ENCODE measurements at places on chromosomes 4 and X.
A peak's percentile ranks its signal among the peaks of the same experiment; 100 is the strongest.

DNA sequence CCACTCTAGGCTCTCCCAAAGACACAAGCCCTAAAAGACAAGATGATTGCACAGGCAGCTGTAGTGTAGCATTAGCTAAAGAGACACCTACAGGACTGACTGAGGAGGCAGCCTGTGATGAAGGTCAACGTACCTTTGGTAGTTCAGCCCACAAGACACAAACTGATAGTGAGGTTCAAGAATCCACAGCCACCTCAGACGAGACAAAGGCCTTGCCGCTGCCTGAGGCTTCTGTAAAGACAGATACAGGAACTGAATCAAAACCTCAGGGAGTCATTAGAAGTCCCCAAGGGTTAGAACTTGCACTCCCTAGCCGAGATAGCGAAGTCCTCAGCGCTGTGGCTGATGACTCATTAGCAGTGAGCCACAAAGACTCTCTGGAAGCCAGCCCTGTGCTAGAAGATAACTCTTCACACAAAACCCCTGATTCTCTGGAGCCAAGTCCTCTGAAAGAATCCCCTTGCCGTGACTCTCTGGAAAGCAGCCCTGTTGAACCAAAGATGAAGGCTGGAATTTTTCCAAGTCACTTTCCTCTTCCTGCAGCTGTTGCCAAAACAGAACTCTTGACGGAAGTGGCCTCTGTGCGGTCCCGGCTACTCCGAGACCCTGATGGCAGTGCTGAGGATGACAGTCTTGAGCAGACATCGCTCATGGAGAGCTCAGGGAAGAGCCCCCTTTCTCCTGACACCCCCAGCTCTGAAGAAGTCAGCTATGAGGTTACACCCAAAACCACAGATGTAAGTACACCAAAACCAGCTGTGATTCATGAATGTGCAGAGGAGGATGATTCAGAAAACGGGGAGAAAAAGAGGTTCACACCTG lies 306.3 kb downstream of the ANK2 start:
- no peak overlapping the region for H3K27ac ChIP-seq
- no peaks in the 10 kb centered on the region for H3K4me1 ChIP-seq
- no peak overlapping the region for H3K4me3 ChIP-seq
- H3K27me3 ChIP-seq, result no peaks in the 10 kb centered on the region
- no peak for DNase-seq
- H3K36me3 ChIP-seq, result no peaks in the 10 kb centered on the region

DNA sequence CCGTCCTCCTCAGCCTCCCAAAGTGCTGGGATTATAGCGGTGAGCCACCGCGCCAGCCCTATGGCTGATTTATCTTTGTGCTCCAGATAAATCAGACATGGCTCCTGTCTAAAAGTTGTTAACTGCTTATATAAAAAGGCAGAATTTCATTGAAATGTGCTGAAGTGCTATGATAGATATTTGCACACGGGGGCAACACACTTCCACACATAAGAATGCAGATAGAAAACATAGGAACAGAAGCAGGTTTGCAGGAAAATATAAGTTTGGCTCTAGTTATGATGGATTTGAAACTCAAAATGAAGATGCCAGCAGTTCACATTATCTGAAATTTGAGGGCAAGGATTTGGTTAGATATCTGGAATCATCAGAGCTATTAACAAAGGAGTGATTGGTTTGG lies 163.1 kb upstream of the SLITRK2 start:
- no peak overlapping the region for H3K27ac ChIP-seq
- H3K4me3 ChIP-seq, result no peak overlapping the region
- no peaks in the 10 kb centered on the region for H3K27me3 ChIP-seq
- no peaks in the 10 kb centered on the region for H3K4me1 ChIP-seq
- no peaks in the 10 kb centered on the region for H3K36me3 ChIP-seq
- no peak for DNase-seq

GRCh38 chr4:95288552-95288951 lies 260.2 kb downstream of the UNC5C start:
- H3K36me3 ChIP-seq, result no peaks in the 10 kb centered on the region
- H3K4me3 ChIP-seq, result no peak overlapping the region
- H3K27me3 ChIP-seq, result no peaks in the 10 kb centered on the region

DNA sequence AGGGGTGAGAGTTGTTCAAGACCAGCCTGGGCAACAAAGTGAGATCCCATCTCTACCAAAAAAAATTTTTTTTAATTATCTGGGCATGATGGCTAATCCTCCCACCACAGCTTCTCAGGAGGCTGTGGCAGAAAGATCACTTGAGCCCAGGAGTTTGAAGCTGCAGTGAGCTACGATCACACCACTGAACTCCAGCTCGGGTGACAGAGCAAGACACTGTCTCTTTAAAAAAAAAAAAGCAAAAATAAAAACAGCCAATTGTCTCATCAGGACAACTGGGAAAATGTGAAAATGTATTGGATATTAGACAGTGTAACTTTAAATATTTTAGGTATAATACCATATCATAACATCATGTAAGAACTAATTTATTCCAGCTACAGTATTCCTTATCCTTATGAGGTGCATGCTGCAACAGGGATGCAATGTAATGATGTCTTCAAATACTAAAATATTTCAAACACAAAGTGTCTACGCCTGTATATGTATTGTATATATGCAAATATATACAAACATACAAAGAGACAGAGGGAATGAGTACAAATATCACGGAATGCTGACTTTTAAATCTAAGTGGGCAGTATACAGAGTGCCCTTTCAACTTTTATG lies 17.2 kb downstream of the FAM13A start:
- DNase-seq, result no peak
- H3K4me3 ChIP-seq, result no peak overlapping the region
- no peaks in the 10 kb centered on the region for H3K36me3 ChIP-seq
- H3K4me1 ChIP-seq, result no peaks in the 10 kb centered on the region
- no peaks in the 10 kb centered on the region for H3K27me3 ChIP-seq

GRCh38 chrX:20372533-20372932 lies 105.8 kb upstream of the RPS6KA3 start:
- H3K27ac ChIP-seq, result no peak overlapping the region
- peaks cover 35% of the 10 kb centered on the region for H3K4me1 ChIP-seq
- no peaks in the 10 kb centered on the region for H3K27me3 ChIP-seq
- H3K36me3 ChIP-seq, result no peaks in the 10 kb centered on the region
- peak; percentile 75 for DNase-seq

DNA sequence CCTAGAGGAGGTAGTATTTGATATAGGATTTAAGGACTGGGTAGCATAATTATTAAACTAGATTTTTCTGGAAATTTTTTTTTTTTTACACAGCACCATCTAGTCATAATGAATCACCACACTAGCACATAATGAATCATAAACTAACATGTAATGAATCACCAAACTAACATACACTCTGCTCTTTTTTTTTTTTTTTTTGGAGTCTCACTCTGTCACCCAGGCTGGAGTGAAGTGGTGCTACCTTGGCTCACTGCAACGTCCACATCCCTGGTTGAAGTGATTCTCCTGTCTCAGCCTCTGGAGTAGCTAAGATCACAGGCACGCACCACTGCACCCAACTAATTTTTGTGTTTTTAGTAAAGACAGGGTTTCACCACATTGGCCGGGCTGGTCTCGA lies 92.5 kb downstream of the FAM13A start:
- no peaks in the 10 kb centered on the region for H3K27me3 ChIP-seq
- no peaks in the 10 kb centered on the region for H3K36me3 ChIP-seq
- no peak overlapping the region for H3K4me3 ChIP-seq
- no peak overlapping the region for H3K27ac ChIP-seq
- peaks cover 37% of the 10 kb centered on the region for H3K4me1 ChIP-seq
- peak; percentile 10 for DNase-seq

DNA sequence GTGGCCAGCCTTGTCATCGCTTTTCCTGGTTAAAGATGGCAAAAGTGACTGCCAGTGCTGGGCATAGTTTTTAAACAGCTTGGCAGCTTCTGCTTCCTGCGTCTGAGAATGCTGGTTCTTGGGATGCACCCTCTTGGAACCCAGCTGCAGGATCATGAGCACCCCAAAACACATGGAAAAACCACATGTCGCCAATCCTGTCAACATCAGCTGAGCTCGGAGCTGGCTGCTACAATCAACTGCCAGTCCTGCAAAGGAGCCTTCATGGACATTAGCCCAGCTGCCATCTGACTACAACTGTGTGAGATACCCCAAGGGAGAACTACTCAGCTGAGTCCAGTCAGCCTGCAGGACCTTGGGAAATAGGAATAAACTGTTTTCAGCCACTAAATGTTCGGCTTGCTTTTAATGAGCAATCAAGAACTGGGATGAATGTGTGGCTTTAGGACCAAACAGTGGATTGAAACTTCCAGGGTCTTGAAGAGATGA lies 31.0 kb downstream of the OSTC start:
- H3K27me3 ChIP-seq, result no peaks in the 10 kb centered on the region
- no peak overlapping the region for H3K4me3 ChIP-seq
- H3K4me1 ChIP-seq, result peaks cover 4% of the 10 kb centered on the region
- no peak overlapping the region for H3K27ac ChIP-seq
- DNase-seq, result no peak

GRCh38 chr4:53786632-53787031 lies 195.3 kb upstream of the LNX1 start:
- no peak overlapping the region for H3K27ac ChIP-seq
- H3K4me1 ChIP-seq, result no peaks in the 10 kb centered on the region
- no peak overlapping the region for H3K4me3 ChIP-seq
- H3K36me3 ChIP-seq, result no peaks in the 10 kb centered on the region

GRCh38 chr4:85498068-85498733 lies 23.3 kb downstream of the ARHGAP24 start:
- peak overlapping the region; percentile 50 for H3K27ac ChIP-seq
- no peaks in the 10 kb centered on the region for H3K27me3 ChIP-seq
- H3K36me3 ChIP-seq, result no peaks in the 10 kb centered on the region
- H3K4me3 ChIP-seq, result peak overlapping the region; percentile 62
- DNase-seq, result peak; percentile 96

GRCh38 chrX:47458528-47458927 lies 24.5 kb downstream of the ZNF41 start:
- H3K27ac ChIP-seq, result no peak overlapping the region
- no peaks in the 10 kb centered on the region for H3K4me1 ChIP-seq
- peaks cover 57% of the 10 kb centered on the region for H3K36me3 ChIP-seq
- no peak for DNase-seq

DNA sequence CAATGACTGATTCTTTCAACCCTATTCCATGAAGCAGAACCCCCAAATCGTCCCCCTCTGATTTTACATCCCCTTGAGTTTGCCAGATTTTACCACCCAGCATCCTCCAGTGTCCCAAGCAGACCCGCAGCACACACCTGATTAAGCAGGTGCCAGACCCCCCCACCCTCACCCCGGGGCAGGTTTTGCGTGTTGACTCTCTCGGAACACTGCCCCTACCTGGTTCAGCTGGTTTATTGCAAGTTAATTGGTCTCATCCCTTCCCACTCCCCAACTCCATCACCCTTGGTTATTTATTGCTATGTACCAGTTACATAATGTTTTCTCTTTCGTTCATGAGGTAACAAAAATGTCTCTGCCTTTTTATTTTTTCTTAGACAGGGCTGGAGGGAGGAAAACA lies 258.4 kb downstream of the BCOR start:
- no peaks in the 10 kb centered on the region for H3K36me3 ChIP-seq
- H3K4me1 ChIP-seq, result no peaks in the 10 kb centered on the region
- H3K27me3 ChIP-seq, result no peaks in the 10 kb centered on the region
- no peak overlapping the region for H3K4me3 ChIP-seq
- no peak for DNase-seq
- H3K27ac ChIP-seq, result no peak overlapping the region

- H3K4me1 ChIP-seq, result no peaks in the 10 kb centered on the region
- H3K36me3 ChIP-seq, result no peaks in the 10 kb centered on the region
- DNase-seq, result no peak
- no peak overlapping the region for H3K4me3 ChIP-seq
- no peaks in the 10 kb centered on the region for H3K27me3 ChIP-seq
- H3K27ac ChIP-seq, result no peak overlapping the region
Observed at GRCh38 chr4:148633720-148634119, 191.5 kb upstream of the NR3C2 start.

DNA sequence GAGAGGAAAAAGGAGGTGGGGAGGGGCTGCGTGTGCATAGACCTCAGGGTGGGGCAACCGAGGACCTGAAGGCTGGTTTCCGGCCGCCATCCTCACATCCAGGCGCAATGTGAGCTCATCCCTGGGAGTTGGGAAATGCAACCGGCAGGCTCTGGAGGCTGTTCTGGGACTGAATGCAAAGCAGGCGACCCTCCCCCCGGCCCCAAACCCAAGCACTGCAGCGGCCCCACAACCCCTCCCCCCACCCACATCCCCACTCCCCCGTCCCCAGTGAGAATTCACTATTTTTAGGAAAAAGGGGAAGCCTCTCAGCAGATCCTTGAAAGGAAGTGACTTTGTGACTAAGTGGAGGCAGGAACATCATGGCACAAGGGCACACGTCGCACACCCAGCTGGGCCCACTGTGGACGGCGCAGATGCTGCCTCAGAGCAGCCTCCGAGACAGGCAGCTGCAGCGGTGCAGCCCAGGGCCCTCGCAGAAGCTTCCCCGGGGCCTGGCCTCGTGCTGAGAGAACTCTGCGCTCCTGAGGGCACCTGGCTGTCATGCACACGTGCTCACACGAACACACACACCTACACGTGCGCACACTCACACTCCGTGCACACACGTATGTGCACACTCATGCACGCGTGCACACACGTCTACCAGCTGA lies 1.3 kb upstream of the PDE6B start:
- H3K36me3 ChIP-seq, result no peaks in the 10 kb centered on the region
- no peaks in the 10 kb centered on the region for H3K27me3 ChIP-seq
- no peaks in the 10 kb centered on the region for H3K4me1 ChIP-seq
- no peak overlapping the region for H3K4me3 ChIP-seq
- no peak overlapping the region for H3K27ac ChIP-seq
